ENCODE measurements at places on chromosomes 3 and 15.

DNA sequence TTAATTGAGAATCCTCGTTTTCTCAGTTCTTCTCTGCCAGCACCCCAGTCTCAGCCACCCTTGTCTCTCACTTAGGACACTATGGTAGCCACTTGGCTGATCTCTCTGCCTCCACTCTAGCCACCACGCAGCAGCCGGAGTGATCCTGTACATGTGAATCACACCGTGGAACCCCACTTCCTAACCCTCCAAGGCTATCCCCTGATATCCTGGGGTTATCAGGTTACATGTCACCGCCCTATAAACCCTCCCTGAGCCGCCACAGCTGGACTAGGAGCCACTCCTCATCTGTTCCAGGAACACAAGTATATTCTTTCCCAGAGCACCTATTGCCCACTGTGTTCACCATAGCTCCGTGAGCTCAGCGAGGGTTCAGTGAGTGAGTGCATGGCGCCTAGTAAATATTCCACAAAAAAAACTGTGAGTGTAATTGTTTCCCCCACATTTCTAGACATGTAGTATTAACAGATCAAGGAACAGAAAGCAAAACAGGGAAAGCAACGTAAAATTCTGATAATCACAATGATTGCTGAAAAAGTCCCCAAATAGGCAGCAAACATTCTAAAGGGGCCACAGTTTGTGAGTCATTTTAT, 661 bp upstream of the PARP14 start:
- DNase-seq, result no peak

GRCh38 chr3:4726549-4726948, 233.4 kb downstream of the ITPR1 start:
- DNase-seq, result no peak

- DNase-seq, result no peak
Observed at GRCh38 chr3:63768386-63768785, 50.7 kb upstream of the C3orf49 start.

GRCh38 chr3:74617776-74618175, 3.3 kb upstream of the CNTN3 start:
- DNase-seq, result peak; percentile 32

GRCh38 chr3:150080058-150080730, 109.5 kb upstream of the PFN2 start:
- no peak for DNase-seq

GRCh38 chr3:107680698-107681097, 157.9 kb downstream of the BBX start:
- no peak for DNase-seq

DNA sequence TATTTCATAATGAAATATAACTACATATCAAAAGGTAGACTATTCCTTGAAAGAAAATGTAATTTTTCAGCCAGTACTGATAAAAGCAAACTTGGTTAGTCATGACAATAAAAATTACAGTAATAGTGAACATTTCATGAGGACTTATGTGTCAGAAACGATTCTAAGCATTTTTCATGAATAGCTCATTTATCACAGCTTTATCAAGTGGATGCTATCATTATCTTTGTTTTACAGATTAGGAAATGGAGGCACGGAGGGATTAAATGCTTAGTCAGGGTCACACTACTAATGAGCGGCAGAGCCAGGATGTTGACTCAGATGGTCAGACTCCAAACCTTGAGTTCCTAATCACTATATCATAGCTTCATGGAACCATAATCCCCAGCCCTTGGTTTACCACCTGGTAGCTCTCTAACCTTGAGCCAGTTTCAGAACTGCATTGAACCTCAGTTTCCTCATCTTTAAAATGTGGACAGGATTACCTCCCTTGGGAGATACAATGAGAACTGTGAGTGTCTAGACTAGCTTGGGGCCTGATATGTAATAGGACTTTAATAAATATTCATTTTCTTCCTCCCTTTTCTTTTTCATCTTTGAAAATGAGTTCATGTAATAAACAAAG, 85.4 kb downstream of the TNIK start:
- no peak for DNase-seq

GRCh38 chr3:169179722-169180121, 483.8 kb downstream of the MECOM start:
- DNase-seq, result no peak

- DNase-seq, result no peak
Observed at GRCh38 chr3:4241595-4242170, 61.5 kb upstream of the SETMAR start.

DNA sequence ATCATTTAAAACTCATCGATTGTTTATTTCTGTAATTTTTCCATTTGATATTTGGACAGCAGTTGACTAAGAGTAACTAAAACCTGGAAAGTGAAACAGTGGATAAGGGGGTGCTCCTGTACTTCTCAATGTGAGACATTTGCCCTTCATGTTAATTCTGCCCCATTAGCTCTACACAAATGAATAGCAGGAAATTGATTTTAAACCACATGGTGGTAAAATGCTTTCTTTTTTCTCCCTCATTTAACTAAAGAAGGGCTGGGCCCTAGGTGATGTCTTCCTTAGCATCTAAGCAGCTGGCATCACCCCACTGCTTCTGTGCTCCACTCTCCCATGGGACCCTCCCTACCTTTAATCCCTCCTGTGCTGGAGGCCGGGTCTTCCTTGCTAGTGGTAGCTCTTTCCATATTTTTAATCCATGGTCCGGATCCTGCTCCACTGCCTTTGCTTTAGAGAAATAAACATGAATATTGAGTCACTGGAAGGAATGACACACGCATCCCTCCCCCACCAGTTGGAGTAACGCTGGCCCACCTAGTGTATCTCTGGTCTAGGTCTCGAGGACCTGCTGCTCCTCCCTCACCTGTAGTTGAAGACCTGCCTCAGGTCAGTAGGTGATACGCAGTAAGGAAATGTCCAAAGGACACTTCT, 30.2 kb upstream of the LAMP3 start:
- DNase-seq, result no peak

DNA sequence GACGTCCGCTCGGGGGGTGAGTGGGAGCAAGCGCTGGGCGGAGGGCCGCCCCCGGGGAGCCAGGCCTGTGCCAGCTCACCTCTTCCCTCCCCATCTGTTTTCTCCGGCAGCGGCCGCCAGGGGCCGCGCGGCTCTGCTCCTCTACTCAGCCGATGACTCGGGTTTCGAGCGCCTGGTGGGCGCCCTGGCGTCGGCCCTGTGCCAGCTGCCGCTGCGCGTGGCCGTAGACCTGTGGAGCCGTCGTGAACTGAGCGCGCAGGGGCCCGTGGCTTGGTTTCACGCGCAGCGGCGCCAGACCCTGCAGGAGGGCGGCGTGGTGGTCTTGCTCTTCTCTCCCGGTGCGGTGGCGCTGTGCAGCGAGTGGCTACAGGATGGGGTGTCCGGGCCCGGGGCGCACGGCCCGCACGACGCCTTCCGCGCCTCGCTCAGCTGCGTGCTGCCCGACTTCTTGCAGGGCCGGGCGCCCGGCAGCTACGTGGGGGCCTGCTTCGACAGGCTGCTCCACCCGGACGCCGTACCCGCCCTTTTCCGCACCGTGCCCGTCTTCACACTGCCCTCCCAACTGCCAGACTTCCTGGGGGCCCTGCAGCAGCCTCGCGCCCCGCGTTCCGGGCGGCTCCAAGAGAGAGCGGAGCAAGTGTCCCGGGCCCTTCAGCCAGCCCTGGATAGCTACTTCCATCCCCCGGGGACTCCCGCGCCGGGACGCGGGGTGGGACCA, 632 bp upstream of the CRELD1 start:
- no peak for DNase-seq

DNA sequence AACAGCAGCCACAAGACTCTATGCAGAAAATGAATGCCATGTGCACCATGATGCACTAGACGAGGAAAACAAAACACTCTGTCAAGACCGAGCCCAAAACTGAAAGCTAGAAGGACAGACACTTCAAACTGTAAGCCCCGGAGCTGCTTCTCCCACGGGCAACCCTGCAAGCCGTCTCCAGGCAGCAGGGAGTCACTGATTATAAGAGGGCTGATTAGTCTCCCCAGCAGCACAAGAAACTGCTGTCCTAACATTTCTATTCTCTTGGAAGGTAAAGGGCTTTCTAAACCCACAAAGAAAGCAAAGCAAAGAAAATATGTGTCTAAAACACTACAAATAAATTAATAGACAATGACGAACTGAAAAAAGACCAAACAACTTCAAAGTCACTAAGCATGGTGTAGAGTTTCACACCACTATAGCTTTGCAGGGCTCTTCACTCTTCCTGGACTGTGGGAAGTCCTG, 15.5 kb downstream of the TBC1D2B start:
- DNase-seq, result no peak

- DNase-seq, result no peak
Observed at GRCh38 chr3:179702271-179702947, 49.6 kb downstream of the USP13 start.

GRCh38 chr15:35098737-35099136, 13.6 kb upstream of the NANOGP8 start:
- no peak for DNase-seq

DNA sequence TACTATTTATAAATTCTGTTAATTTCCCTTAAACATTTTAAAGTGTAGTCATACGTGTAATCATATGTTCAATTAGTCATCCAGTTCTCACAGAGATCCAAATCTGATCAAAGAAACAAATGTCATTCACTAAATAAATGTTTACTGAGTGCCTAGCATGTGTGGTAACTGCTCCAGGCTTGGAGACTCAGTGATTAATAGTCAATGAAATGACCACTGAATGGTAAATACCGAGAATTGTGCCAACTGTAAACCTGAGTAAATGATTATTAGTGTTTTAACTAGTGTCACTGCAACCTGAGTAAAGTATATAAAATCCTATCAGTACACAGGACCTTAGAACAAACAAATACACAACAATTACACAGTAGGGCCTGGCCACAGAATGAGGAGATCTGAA, 52.3 kb downstream of the SH3GL3 start:
- DNase-seq, result no peak

DNA sequence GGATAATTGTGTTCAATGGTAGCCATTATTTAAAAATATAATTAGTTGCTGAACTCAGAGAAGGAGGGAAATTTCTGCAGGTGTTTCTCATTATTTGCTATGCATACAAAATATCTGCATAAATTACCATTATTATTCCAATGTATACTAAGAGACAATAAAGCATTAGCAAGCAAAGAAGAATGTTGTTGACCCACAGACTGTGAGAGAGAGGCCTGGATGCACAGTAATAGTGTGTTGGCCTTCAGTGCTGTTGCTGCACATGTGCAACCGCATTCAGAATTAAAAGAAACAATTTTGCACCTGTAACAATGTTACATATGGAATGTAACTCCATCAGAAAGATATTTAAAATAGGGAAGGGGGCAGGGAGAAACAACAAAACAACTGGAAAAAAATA, 155.6 kb upstream of the KCNH8 start:
- no peak for DNase-seq

DNA sequence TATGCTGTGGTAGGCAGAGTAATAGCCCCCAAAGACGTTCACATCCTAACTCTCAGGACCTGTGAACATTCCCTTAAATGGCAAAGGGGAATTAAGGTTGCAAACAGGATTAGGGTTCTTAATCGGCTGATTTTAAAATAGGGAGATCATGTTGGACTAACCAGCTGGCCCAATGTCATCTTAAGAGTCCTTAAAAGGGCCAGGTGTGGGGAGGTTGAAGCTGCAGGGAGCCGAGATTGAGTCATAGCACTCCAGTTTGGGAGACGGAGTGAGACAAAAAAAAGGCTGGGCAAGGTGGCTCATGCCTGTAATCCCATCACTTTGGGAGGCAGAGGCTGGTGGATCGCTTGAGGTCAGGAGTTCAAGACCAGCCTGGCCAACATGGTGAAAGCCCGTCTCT, 1.6 kb upstream of the FLNB start:
- DNase-seq, result no peak

- no peak for DNase-seq
Observed at GRCh38 chr15:100880139-100880896, 687 bp downstream of the ALDH1A3 start.

DNA sequence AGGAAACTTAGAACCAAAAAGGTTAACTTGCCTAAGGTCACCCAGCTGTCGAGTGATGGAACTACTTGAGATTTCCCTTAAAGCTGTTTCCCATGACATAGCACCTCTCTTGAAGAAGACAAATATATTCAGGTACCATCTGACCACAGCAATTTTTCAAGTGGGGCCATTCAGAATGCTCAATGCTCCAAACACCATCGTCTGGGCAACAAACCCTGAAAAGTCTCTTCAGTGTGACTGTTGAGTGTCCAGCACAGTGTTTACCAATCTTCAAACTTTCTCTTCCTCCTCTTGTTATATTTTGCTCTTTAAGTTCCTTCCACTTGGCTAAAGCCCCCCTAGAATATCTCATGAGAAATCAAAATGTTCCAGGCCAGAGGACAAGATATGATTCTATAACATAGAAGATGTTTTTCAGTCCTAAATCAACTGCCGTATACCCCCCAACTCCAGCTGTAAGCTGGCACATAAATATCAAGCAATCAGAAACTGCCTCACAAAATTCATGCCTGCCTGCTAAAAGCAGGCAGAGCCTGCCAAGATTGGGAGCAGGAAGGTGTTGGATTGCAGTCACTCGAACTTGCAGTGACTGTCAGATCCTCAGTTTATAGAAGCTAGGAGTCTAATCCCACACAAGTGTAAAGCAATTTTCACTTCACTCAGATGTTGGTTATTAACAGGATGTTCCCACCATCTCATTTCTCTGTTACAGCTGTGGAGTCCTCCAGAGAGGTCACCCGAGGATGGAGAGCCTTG, 230.5 kb upstream of the MRPL3 start:
- no peak for DNase-seq

GRCh38 chr3:175777495-175777894, 918.4 kb downstream of the NAALADL2 start:
- DNase-seq, result no peak

GRCh38 chr3:62462104-62462762, 88.9 kb upstream of the FEZF2 start:
- DNase-seq, result no peak

DNA sequence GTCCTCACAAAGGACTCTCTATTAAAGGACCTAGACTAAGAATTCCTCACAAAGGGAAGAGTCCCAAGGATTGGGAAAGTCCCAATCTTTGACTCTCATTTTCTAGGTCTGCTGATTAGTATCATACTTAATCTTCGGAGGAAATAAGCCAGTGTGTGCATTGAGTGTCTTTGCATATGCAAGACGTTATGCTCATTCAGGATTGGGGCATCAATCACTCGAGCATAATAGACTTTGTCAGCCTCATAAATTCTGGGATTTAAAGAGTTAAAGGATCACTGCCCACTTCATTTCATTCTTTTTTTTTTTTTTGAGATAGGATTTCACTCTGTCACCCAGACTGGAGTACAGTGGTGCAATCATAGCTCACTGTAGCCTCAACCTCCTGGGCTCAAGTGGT, 154.3 kb downstream of the RBPMS2 start:
- DNase-seq, result no peak

GRCh38 chr15:27764339-27764738, 334.8 kb downstream of the OCA2 start:
- DNase-seq, result no peak
